CD4-positive, alpha-beta T cell (primary cell): ENCODE measurements at places on chromosomes 3 and 15.

DNA sequence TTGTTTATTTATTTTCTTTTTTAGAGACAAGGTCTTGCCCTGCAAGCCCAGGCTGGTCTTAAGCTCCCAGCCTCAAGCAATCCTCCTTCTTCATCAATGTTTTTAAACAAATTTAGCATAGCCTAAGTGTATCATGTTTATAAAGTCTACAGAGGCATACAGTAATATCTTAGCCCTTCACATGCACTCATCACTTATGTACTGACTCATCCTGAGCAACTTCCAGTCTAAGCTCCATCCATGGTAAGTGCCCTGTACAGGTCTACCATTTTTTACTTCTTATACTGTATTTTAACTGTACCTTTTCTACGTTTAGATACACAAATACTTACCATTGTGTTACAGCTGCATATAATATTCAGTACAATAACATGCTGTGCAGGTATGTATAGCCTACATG lies 860.0 kb downstream of the FHIT start:
- DNase-seq, result no peak

- no peak for DNase-seq
Measured at GRCh38 chr3:63662500-63662899, 10.0 kb downstream of the SNTN start.

GRCh38 chr3:109819734-109820133 lies 482.4 kb upstream of the DPPA4 start:
- no peak for DNase-seq

DNA sequence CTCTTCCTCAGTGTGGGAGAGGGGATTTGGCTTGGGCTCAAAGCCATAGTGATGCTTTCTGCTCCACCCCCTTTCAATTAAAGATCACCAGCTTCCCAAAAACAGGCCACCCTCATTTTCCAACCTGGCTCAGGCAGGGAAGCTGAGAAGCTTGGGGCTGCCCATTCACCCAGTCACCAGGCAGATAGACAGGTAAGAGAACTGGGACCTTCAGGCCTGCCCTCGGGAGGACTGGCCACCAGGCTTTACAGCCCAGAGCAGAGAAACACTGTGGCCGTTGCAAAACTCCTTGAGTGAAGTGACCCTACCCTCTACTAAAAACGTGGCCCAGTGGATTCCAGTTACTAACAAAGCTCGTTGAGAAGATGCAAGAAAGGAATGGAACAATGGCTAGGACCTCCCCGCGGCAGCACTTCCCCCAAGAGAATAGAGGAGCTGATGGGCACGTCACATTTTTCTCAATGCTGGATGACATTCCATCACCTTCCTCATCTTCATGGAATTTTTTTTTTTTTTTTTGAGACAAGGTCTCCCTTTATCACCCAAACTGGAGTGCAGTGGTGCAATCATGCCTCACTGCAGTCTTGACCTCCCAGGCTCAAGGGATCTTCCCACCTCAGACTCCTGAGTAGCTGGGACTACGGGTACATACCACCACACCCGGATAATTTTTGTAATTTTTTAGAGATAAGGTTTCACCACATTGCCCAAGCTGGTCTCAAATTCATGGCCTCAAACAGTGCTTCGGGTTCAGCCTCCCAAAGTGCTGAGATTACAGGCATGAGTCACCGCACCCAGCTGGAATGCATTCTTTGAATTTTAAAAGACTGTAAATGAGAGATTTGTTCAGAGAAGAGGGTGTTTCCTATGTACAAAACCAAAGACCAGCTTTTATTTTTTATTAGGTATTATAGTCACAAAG lies 37.9 kb downstream of the LIPC start:
- DNase-seq, result no peak

DNA sequence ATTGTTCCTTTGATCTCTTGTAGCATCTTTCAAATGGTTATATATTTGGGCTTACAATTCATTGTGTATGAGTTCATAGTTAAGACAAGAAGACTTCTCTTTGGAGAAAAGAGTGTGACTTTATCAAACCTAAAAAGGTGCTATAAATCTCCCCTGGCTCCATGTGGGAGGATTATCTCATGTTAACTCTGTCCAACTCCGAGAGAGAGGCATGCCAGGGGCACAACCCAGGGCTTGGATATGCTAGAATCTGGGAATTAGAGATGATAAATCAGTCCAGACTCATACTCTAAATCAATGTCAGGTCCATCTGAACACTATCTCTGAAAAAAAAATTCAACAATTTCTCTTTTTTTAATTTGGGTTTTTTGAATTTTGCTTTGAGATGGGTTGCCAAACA lies 462.8 kb downstream of the TUSC7 start:
- DNase-seq, result no peak

GRCh38 chr3:132488151-132488550 lies 70.8 kb downstream of the DNAJC13 start:
- DNase-seq, result no peak

- DNase-seq, result no peak
Measured at GRCh38 chr15:68234060-68234459, 4.5 kb upstream of the CLN6 start.

GRCh38 chr3:76554707-76555106 lies 485.2 kb upstream of the ROBO2 start:
- no peak for DNase-seq

DNA sequence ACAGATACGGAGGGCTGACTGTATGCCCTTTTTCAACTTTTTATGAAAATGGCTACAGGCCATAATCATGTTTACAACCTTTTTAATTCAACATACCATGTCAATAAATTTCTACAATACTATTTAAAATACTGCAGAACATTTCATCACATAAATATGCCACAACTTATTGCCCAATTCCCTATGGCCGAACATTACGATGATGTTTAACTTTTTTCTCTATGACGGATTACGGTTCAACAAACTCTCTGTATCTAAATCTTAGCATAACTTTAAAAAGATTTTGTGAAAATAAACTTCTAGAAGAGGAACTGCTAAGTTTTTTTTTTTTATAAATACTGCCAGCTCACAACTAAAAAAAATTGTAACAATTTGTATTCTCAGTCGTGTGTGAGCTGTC lies 220.4 kb downstream of the OSBPL10 start:
- no peak for DNase-seq

DNA sequence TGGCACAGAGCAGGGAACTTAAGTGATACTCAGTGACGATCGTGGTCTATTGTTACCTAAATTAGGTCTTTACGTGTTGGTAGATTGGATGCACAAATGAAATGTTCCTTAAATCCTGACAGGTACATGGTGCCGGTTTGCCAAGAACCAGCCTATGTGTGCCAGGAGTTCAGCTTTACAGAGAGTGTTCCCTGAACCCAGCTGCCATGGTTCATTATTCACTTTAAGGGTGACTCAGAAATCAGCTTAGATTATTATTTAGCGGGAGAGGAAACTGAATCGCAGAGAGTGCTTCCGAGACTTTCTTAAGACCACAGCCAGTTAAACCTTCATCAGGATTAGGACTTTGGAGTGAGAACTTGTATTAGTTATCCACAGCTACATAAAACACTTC lies 21.5 kb downstream of the FAM43A start:
- DNase-seq, result no peak

GRCh38 chr3:163817015-163817414 lies 1261.3 kb downstream of the SI start:
- no peak for DNase-seq

DNA sequence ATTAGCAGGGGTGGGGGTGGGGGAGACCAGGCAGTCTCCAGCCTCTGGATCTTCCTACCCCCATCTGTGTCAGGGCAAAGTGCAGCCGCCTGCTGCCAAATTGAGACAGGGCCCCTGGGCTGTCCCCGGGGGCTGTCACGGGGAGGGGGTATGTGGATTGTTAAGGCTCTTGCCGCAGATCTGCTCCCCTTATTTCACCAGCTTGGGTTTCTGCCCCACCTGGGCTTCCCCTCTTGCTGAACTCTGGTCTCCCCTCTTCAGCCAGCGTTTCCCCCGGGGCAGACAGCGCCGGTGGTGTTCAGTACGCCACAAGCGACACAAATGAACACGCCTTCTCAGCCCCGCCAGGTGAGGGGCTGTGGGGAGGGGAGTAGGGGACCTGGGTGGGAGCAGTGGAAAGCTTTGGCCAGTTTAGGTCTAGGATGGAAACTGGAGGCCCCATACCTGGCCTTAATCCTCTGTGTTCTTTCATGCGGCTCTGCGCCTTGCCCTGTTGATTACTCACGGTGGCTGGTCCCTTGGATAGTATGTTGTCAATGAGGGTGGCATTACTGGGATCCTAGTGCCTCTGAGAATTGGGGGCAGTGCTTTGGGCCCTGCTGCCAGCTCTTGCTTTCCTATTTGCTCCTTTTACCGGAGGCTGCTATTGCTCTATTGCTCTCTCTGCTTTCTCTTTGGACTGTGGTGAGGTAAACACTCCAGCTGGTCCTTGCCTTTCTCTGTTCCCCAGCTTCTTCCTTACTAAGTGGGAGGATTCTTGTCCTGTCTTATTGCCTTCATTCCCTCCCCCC lies 1.7 kb downstream of the EIF4G1 start:
- DNase-seq, result peak; percentile 50

GRCh38 chr3:105984837-105985236 lies 116.0 kb upstream of the CBLB start:
- no peak for DNase-seq
